ENCODE measurements at places on chromosomes 16 and 17.

GRCh38 chr17:16415031-16415924, at the start of gene TRPV2:
TSS of gene TRPV2 (plus strand) at chr17:16415571. CDS start at chr17:16417669, 2,098 bp downstream.
- peak; percentile 50 for DNase-seq

DNA sequence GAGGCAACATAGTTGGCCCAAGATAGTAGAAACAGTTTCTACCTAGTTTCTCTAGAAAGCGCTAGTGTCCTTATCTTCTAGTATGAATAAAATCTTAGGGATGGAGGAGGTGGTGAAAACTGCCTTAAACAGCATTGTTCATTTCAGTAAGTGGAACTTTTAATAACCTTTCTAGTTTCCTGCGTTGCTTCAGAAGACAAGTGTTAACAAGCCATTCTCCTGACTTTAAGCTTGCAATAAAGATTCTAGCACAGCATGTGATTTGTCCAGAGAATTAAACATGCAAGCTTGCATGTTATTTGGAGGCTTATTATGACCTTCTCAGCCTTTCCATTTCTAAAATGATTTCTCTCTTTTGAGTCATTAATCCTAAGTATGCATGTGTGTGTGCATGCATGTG, 72.3 kb downstream of the TANGO6 start:
- DNase-seq, result no peak

DNA sequence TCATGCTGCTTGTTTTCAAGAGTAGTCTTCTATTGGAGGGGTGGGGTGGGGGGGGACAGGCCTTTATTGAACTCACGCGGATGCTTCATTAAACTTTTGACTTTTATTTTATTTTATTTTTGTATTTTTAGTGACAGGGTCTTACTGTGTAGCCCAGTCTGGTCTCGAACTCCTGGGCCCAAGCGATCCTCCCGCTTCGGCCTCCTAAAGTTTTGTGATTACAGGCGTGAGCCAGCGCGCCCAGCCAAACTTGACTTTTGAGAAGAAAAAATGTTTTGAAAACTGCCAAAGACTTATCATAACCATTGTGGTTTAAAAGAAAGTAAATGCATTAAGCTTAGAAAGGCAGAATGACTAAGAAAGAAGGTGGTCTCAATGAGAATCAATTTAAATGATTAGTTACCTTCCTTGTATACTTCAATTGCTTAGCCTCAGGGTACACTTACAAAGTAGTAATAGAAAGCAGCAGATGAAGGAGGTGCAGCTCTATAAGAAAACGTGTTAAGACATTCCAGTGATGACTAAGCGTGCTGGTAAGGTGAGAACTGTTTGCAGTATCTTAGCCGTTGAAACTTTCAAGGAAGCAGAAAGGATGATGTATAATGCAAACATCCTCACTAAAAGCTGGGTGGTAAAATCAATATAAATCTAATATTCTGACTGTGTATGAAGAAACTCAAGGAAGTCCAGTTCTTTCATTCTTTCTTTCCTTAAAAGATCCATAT, 1.2 kb downstream of the AP2B1 start:
- peak; percentile 35 for DNase-seq

DNA sequence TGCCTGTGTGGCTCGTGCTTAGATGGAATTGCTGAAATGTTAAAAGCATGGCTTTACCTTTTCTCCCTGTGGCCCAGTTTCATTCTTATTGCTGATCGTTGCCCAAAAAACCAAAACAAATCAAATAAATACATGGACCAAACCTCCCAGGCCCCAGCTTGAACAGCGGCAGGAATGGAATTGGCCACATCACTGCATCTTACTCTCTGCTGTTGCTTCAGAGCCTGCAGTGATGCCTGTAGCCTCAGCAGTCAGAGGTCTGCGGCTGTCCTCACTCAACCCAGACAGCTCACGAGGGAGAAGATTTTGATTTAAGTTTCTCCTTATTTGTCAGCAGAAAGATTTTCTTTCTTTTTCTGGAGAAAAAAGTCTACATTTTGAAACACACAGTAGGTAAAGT, 91.5 kb downstream of the NPIPB11 start:
- no peak for DNase-seq

GRCh38 chr17:1491443-1492248, 840 bp downstream of the MYO1C start:
- DNase-seq, result peak; percentile 38

DNA sequence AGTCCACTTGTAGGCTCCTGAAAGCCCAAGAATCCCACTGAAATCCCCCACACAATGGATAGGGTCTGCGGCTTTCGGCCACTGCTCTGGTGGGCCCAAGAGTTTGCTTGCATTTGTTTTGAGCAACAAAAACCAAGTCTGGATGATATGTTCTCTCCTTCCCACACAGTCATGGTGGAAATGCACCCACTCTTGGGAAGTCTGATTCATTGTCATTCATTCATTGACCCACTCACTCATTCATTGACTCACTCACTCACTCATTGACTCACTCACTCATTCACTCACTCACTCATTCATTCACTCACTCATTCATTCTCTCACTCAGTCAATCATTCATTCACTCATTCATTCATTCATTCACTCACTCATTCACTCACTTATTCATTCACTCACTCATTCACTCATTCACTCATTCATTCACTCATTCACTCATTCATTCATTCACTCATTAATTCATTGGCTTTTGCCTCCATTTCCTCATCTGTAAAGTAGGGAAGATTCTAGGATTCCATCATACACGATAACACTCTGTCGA, 2.2 kb upstream of the CA5A start:
- DNase-seq, result no peak

GRCh38 chr17:57441270-57441600, 184.9 kb downstream of the MSI2 start:
- DNase-seq, result no peak

DNA sequence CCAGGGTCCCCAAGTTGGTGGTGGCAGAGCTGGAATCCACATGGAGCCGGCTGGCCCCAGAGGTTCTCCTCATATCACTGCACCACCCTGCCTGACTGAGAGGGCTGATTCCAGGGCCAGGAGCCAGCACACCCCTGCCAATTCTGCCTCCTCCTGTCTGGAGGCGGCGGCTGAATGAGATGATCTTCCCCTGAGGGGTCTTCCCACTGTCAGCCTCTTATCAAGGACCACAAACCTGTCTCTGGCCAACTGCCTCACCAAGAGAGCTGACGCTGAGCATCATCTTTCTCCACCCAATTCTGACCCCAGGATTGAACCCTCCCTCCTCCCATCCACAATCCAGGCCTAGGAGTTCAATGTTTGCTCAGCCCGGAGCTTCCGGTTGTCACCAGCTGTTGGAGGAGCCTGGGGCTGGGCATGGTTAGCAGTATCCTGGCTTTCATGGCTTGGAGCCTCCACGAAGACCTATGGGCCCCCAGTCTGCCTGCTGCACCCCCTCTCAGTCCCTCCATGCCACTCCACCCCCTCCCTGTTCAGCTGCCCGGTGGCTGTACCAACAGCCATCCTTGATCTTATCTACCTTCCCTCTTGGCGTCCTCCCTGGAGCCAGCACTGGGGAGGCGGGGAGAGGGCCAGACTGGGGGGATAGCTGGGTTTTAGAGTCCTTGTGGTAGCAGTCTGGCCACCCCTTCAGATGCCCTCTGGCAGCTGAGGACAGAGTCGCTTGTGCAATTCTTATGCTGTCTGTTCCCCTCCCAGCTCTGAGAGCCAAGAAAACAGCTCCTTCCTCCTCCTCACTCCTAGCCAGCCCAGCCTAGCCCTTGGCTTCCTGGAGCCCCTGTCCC, 25.6 kb downstream of the ABCC3 start:
- DNase-seq, result no peak

- DNase-seq, result no peak
These were observed 34.3 kb downstream of the MYH3 start for GRCh38 chr17:10622617-10623485.

- DNase-seq, result no peak
These were observed 78.7 kb downstream of the CDYL2 start for GRCh38 chr16:80725566-80726162.

- no peak for DNase-seq
These were observed 1.1 kb downstream of the CSF3 start for GRCh38 chr17:40015998-40016985.

DNA sequence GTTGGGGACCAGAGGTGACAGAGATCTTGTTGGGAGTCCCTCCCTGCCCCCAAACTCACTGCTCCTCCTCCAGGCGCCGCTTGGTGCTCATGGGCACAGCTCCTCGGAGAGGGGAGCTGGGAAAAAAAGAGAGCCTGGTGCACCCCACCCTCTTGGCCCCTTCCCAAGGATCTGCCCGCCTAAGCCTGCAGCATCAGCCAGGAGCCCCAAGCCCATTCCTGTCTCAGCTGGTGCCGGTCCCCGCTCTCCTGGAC, 400 bp downstream of the HCFC1R1 start:
- DNase-seq, result peak; percentile 88

DNA sequence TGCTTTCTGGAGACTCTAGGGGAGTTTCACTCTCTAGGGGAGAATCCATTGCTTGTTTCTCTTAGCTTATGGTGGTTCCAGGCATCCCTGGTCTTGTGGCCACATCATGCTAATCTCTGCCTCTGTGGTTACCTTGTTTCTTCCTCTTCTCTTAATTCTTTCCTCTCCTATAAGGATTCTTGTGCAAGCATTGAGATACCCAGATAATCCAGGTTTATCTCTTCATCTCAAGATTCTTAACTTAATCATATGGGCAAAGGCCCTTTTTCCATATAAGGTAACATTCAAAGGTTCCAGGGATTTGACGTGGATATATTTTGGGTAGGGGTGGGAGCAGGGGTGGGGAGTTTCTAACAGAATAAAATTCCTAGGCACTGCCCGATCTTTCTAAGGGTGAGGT, 32.6 kb downstream of the FAM20A start:
- DNase-seq, result no peak

DNA sequence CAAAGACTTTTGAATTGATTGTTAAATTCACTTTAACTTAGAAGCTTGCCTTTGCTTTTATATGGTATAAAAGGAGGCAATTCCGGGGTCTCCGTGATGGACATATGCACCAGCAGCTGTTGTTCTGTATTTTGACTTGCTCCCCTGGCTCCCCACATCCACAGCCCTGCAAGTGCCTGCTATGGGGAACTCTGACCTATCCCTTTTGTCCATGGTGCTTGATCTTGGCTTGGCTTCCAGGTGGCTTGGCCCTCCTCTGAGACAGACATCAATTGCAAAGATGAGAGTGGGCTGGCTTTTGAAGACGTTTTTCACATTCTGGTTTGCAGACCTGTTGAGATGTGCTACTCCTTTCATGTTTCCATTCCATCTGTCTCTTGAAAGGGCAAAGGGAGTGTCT, 26.9 kb downstream of the TOM1L1 start:
- no peak for DNase-seq

GRCh38 chr17:980406-981291, 1.1 kb upstream of the NXN start:
- DNase-seq, result peak; percentile 88

DNA sequence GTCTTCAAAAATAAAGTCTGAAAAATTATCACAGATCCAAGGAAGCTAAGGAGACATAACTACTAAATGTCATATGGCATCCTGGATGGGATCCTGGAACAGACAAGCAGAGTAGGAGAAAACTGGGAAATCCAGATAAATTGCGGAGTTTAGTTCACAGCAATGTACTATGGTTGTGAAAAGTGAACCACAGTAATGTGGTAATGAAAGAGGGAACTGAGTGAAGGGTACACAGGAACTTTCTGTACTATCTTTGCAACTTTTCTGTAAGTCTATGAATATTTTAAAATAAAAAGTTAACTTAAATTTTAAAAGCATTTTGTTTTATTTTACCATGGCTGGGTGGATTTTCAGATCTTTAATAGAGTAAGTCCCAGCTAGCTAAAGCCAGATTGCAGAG, 16.3 kb downstream of the SLFN12L start:
- no peak for DNase-seq

GRCh38 chr17:61217878-61218437, 181.7 kb upstream of the TBX2 start:
- DNase-seq, result no peak

- peak; percentile 42 for DNase-seq
These were observed 17.8 kb downstream of the SERPINF1 start for GRCh38 chr17:1779571-1780131.

DNA sequence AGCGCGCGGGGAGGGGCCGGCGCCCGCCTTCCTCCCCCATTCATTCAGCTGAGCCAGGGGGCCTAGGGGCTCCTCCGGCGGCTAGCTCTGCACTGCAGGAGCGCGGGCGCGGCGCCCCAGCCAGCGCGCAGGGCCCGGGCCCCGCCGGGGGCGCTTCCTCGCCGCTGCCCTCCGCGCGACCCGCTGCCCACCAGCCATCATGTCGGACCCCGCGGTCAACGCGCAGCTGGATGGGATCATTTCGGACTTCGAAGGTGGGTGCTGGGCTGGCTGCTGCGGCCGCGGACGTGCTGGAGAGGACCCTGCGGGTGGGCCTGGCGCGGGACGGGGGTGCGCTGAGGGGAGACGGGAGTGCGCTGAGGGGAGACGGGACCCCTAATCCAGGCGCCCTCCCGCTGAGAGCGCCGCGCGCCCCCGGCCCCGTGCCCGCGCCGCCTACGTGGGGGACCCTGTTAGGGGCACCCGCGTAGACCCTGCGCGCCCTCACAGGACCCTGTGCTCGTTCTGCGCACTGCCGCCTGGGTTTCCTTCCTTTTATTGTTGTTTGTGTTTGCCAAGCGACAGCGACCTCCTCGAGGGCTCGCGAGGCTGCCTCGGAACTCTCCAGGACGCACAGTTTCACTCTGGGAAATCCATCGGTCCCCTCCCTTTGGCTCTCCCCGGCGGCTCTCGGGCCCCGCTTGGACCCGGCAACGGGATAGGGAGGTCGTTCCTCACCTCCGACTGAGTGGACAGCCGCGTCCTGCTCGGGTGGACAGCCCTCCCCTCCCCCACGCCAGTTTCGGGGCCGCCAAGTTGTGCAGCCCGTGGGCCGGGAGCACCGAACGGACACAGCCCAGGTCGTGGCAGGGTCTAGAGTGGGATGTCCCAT, 232.8 kb downstream of the SEC14L1 start:
- no peak for DNase-seq

DNA sequence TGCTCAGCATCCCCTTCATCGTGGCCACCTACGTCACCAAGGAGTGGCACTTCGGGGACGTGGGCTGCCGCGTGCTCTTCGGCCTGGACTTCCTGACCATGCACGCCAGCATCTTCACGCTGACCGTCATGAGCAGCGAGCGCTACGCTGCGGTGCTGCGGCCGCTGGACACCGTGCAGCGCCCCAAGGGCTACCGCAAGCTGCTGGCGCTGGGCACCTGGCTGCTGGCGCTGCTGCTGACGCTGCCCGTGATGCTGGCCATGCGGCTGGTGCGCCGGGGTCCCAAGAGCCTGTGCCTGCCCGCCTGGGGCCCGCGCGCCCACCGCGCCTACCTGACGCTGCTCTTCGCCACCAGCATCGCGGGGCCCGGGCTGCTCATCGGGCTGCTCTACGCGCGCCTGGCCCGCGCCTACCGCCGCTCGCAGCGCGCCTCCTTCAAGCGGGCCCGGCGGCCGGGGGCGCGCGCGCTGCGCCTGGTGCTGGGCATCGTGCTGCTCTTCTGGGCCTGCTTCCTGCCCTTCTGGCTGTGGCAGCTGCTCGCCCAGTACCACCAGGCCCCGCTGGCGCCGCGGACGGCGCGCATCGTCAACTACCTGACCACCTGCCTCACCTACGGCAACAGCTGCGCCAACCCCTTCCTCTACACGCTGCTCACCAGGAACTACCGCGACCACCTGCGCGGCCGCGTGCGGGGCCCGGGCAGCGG, 3.2 kb downstream of the UTS2R start:
- DNase-seq, result no peak
